HT1080 (cell line): ENCODE measurements at places on chromosomes 5 and 9.

DNA sequence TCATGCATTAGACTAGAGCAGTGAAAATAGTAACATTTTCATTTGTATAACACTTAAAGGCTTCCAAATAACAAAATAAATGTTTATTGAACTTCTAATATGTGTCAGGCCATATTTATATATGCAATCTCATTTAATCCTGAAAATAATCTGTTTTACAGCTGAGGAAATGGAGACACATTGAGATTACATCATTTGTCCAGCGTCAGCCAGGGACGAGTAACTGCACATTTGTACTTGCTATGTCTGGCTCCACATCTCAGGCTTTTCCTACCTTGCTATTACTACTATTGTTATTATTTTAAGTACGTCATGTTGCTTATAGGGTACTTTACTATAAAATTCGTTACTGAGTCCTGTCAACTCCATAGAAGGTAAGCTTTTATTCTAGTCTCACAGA is 3.8 kb upstream of the C9 start:
- no peak for DNase-seq

- no peak for DNase-seq
These were observed 245.1 kb downstream of the DOCK8 start for GRCh38 chr9:459491-460444.

GRCh38 chr5:60583616-60584015 is 116.3 kb downstream of the DEPDC1B start:
- DNase-seq = no peak

GRCh38 chr5:113000466-113000865 is 23.9 kb downstream of the DCP2 start:
- DNase-seq = peak; percentile 15

DNA sequence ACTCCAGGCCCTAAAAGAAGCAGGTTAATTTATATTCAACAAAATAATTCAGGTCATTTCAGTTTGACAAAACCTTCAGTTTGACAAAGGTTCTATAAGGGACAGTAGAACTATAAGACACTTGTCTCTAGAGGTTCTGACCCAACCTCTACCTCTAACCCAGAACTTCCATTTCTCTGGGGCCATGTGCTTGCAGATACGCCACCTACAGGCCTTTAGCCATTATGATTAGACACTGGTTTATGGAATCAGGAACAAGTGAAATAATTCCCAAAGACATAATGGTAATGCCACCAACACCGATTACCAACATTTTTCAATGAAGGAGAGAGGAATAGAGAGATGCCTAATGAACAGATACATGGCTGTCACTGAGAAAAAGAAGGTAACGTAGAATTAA is 733.9 kb downstream of the PRELID2 start:
- DNase-seq = no peak

- DNase-seq = no peak
These were observed 36.2 kb upstream of the ROR2 start for GRCh38 chr9:91986248-91986647.

- no peak for DNase-seq
These were observed 51.5 kb downstream of the UBE2R2 start for GRCh38 chr9:33868440-33868973.

- no peak for DNase-seq
These were observed 135.4 kb upstream of the RASEF start for GRCh38 chr9:83198371-83198770.

GRCh38 chr5:170508660-170509347 is 5.0 kb downstream of the KCNIP1 start:
- DNase-seq = peak; percentile 21

DNA sequence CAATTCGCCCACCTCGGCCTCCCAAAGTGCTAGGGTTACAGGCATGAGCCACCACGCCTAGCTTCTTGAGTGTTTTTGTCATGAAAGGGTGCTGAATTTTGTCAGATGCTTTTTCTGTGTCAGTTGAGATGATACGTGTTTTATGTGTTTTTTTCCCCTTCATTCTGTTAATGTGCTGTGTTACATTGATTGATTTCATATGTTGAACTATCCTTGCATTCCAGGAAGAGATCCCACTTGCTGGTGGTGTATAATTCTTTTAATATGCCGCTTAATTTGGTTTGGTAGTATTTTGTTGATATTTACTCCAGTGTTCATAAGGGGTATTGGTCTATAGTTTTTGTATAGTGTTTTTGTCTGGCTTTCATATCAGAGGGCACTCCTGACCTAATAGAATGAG is 13.6 kb downstream of the ZBTB43 start:
- DNase-seq = no peak

- peak; percentile 57 for DNase-seq
These were observed 10.8 kb downstream of the KCNV2 start for GRCh38 chr9:2727966-2728613.

GRCh38 chr9:6844267-6844666 is 86.5 kb downstream of the KDM4C start:
- DNase-seq = no peak

GRCh38 chr5:154202379-154203260 is 12.1 kb downstream of the GALNT10 start:
- no peak for DNase-seq

GRCh38 chr9:2465921-2466460 is 155.6 kb upstream of the VLDLR start:
- DNase-seq = peak; percentile 40

- no peak for DNase-seq
These were observed 21.5 kb downstream of the OLFM1 start for GRCh38 chr9:135108831-135109510.

DNA sequence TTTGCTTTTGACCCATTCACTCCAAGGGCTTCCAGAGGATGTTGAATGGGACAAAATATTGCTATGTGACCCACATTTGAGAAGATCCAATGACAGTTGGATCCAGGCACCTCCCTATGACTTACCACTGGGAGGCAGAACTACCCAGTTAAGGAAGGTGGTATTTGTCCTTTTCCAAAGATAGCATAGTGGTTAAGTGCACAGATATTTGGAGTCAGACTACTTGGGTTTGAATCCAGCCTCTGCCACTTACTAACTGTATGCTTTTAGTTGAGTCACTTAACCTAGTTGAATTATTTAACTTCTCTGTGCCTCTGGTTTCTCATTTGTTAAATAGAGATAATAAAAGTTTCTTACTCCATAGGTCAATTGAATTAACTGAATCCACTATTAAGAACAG is 74.5 kb upstream of the PALM2AKAP2 start:
- DNase-seq = peak; percentile 69
